ENCODE measurements at places on chromosomes 6 and 20.

- no peak for DNase-seq
Observed at GRCh38 chr6:149246691-149247384, 70.7 kb upstream of the TAB2 start.

GRCh38 chr6:36677059-36677749 is 1.3 kb upstream of the CDKN1A start:
- DNase-seq: no peak

GRCh38 chr20:58099291-58099935 is 129.0 kb downstream of the ANKRD60 start:
- DNase-seq: no peak

DNA sequence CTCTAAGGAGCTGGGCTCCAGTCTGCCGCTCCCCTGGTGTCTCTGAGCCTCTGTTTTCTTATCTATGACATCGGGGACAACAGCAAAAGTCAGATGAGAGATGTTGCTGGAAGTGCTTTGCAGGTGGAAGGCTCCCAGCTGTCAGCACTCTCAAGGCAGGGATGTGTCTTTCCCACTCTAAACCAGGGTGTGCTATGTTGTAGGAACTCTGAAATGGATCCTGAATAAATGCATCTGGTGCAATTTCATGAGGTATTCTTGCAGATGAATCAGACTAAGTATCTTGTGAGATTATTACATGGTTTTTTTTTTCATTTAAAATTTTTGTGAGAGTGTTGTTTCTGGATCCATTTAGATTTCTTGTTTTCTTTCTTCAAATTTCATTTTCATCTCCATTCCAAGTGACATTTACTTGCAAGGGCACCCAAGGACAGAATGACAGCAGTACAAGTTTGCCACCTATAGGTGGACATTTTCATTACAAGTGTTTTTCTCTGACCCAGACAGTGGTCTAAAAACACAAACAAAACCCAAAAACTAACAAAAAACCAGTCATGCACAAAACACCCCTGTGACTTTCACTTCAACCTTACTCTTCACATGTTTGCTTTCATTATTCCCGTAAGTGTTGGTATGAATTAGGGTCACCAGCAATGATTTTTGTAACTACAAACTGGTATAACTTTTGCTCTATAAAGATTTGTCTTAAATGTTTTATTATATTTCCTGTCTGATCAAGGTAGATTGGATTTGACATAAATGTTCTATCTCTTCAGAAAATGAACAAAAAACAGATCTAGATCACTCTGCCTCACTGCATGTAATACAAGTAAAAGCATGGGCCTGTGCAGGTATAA is 14.7 kb upstream of the SIM1 start:
- DNase-seq: no peak

DNA sequence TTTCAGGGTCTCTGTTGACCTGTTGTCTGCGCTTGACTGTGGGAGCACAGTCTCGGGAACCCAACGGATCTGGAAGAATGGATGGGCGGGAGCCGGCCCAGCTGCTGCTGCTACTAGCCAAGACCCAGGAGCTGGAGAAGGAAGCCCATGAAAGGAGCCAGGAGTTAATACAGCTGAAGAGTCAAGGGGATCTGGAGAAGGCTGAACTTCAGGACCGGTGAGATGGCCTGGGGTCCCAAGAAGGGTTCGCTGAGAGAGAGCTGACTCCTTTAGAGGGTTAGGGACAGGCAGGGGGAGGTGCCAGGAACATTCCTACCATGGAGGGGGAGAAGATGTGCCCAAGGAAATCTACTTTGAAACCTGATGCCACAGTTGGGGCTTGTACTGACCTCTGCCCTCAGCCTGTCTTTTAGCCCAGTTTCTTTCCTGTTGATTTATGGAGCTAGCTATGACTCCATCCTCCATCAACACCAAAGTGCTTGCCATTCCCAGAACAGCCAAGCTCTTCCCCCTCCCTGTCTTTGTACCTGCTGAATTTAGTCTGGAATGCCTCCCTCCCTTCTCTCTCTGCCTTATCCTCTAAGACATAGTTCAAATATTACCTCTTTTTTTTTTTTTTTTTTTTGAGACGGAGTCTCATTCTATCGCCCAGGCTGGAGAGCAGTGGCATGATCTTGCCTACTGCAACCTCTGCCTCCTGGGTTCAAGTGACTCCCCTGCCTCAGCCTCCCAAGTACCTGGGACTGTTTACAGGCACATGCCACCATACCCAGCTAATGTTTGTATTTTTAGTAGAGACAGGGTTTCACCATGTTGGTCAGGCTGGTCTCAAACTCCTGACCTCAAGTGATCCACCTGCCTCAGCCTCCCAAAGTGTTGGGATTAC is 12.2 kb downstream of the CEP250 start:
- DNase-seq: no peak

GRCh38 chr6:56581296-56581925 is 61.3 kb downstream of the DST start:
- DNase-seq: no peak

- DNase-seq: no peak
Observed at GRCh38 chr20:44688053-44688625, 27.0 kb upstream of the CCN5 start.

GRCh38 chr6:129191235-129191634 is 308.3 kb downstream of the LAMA2 start:
- DNase-seq: no peak

- DNase-seq: no peak
Observed at GRCh38 chr20:24405810-24406209, 63.6 kb upstream of the SYNDIG1 start.

GRCh38 chr20:11221046-11221445 is 547.2 kb upstream of the JAG1 start:
- no peak for DNase-seq

GRCh38 chr6:8710668-8711431 is 275.5 kb upstream of the SLC35B3 start:
- DNase-seq: no peak

DNA sequence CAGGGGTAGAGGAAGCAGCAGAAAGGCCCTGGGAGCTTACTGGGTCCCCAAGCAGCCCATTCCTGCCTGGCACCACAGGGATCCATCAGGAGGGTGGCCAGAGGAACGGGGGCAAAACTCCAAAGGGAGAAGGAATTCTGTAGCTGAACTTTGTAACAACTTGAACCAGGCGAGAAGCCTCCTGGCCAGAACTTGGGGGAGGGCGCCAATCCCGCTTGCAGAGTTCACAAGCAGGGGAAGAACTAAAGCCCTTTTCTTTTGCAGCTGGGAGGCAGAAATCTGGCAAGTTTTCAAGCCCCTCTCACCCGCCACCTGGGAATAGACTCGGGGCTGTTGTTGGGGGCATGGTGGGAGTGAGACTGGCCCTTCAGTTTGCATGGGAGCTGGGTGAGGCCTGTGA is 189.1 kb downstream of the PHF3 start:
- no peak for DNase-seq

DNA sequence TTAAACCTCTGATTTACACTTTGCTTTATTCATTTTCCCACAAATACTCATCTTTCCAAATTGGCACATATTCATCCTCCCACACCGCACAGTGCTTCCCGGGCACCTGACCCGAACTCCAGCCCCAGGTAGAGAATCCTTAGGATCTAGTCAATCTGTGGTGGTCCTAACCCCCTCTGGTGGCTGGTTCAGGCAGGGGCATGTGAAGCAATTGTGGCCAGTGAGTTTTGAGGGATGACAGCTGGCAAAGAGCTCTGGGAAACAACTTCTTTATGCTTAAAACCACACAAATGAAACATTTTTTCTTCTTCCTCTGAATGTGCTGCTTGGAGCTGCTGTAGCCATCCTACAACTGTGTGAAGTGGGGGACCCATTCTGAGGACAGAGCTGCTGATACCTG is 54.7 kb downstream of the ELOVL5 start:
- no peak for DNase-seq

DNA sequence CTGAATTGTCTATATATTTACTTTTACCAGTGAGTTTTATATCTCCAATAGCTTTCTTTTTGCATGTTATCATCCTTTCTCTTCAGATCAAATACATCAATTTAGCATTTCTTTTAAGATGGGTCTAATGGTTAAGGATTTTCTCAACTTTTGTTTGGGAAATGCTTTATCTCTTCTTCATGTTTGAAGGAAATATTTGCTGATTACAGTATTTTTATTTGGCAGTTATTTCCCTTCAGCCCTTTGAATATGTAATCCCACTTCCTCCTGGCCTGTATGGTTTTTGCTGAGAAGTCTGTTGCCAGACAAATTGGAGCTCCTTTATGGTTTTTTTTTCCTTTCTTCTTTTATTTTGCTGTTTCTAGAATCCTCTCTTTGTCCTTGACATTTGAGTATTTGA is 6.7 kb upstream of the CST9L start:
- DNase-seq: no peak

GRCh38 chr6:106658469-106658868 is 29.1 kb downstream of the QRSL1 start:
- DNase-seq: no peak

DNA sequence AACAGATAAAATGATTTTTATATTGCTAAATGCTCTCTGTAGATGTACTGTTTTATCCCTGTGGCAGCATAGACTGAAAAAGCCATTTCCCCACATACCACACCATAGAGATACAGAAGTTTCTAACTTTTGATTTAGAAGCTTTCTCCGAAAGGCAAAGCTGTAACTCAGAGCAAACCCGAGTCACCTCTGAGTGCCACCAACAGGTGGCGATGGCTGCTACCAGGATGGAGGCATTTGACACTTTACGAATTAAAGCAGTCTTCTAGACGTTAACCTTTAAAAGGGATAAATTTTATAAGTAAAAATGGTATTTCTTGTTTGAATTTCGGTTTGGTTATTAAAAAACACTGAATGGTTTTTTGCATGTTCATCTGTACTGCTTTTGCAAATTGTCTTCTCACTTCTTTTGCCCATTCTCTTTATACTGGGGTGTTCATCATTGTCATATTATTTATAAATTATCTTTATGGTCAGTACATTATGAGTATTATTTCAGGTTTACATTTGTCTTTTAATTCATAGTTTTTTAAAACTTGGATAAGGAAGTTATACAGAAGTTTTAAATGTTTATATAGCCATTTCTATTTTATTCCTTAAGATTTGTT is 201.0 kb upstream of the CEP162 start:
- no peak for DNase-seq

GRCh38 chr20:48170625-48171024 is 385.3 kb upstream of the SULF2 start:
- no peak for DNase-seq

DNA sequence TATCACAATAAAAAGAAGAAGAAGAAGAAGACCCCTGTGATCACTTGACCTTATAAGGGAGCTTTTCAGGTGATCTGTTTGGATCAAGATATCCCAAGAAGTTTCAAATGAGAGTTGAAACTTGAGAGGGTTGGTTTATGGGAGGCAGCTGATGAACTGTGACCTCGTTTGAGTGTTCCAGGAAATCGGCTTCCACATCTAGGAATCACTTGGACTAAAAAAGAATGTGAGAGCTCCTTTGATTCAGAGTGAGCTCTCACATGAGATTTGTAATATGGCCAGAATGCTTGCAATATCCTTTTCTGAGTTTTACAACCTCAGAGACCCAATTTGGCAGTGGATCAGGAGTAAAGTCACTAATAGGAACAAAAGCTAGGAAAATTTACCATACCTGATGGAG is 228.1 kb downstream of the ATXN1 start:
- no peak for DNase-seq

DNA sequence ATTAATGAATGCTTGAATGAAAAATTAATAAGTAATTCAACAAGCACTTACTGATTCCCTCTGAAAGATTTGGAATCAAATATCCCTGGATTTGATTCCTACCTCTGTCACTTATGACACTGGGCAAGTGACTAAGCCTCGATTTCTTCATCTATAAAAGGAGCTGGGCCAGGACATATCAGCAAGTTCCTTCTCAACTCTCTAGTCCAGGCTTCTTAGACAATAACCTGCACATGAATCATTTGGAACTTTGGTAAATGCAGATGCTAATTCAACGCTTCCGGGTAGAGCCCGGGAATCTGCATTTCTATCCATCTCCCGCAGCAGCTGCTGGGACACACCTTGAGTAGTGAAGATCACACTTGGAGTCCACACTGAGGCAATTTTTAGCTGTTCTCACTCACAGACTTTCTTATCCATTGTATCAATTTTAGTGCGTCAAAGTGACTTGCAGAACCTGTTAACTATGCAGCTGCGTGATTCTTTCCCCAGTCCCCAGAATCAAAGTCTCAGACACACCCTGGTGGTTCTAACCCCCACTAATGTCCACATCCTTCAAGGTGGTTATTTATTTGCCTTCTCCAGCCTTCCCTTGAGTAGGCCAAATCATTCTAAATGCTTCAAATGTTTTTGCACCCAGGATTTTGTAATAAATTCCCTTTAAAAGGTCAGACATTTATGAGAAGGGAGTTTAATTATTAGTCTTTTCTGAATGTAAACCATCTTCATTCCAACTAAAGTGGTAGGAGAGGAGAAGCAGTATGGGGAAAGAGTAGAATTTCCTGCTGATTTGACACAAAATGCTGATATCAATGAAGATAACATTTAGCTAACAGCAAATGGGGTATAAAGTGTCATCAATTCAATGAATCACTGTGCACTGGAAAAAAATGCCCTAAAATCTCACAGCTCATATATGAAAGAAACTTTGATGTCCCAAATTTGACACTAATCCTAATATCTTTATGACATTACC is 26.0 kb upstream of the CCND3 start:
- no peak for DNase-seq

- no peak for DNase-seq
Observed at GRCh38 chr6:159984268-159984786, 15.4 kb downstream of the IGF2R start.

DNA sequence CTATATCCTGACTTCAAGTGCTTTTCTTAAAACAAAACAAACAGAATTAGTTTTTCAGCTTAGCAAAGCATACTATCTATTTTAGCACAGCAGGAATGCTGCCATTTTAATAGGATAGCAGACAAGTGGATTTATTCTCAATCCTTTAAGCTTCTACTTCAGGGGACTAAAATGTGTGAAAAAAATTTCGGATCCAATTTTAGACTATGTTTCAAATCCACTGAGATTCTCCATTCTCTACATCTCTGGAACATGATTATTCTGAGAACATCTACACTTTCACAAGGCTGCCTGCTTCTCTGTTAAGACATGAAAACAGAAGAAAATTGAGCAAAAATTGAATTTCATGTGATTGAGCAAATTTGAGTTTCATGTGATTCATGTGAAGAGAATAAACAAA is 1321.3 kb downstream of the HACE1 start:
- DNase-seq: no peak

- DNase-seq: no peak
Observed at GRCh38 chr6:157615420-157615769, 207.7 kb upstream of the SNX9 start.

DNA sequence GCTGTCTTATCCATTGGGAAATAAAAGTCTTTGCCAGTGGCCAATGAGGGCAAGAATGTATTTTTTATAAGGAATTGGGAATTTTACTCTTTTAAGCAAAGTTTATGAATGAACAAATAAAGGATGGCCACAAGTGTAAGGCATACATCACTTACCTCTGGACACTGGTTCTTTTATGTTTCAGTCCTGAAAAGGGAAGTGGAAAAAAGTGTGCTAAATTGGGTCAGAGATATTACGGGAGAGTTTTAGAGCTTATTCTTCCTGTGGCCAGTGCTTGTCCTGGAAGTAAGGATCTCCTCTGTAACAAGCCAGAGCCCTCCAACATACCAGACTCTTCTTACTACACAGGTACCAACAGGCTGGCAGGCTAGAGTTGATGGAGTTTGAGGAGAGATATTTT is 22.5 kb upstream of the RIPK1 start:
- DNase-seq: no peak

GRCh38 chr6:111520524-111520923 is 37.5 kb upstream of the REV3L start:
- DNase-seq: no peak

All from 8988T (cell line).